PC-3 (cell line): ENCODE measurements at places on chromosomes 7 and 10. TPM values are rescaled to one million over a fixed set of nuclear protein-coding genes. Genes with fewer than 3 reads are reported as not detected.
A peak's percentile ranks its signal among the peaks of the same experiment; 100 is the strongest.

Gene ASZ1
- total RNA-seq: not detected in 2 replicates

Gene PIP
- total RNA-seq: not detected in 2 replicates

DNA sequence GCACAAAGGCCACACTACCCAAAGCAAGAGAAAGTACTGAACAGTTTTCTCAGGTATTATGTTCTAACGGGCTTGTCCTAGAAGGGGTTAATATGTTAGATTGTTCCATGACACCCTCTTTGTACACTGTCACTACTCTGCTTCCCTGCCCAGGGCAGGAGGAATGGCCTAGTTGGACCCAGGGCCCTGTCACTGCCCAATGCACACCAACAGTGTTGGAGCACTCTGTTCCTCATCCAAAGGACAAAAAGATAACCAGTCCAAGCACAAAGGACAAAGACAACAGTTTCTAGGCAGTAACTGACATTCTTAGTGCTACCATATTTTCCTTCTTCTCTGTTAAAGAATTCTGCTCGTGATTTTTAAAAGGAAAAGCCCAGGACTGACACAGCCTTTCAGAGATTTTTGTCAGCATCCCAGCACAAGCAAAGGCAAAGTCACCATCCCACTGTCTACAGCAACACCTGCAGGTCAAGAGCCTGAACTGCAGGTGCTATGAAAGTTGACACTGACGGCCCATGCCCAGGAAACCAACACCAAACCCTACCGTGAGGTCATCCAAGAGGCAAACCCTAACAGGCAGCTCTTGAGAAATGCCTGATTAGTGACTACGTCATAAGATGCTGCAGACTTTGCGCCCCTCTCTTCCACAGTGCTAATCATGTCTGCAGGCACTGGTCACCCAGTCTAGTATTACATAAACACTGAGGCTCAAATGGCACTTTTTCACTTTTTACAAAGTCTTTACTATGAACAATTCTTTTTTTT is 13.2 kb downstream of the NUDCD3 start:
- H3K36me3 ChIP-seq: peaks cover 44% of the 10 kb centered on the region
- H3K27ac ChIP-seq: no peak overlapping the region
- DNase-seq: peak; percentile 83

- no peak overlapping the region for H3K27ac ChIP-seq
- no peaks in the 10 kb centered on the region for H3K36me3 ChIP-seq
- H3K4me3 ChIP-seq: no peak overlapping the region
- DNase-seq: peak; percentile 9
- H3K4me1 ChIP-seq: peaks cover 6% of the 10 kb centered on the region; the same call in 1 of the 2 replicates
- no peaks in the 10 kb centered on the region for H3K27me3 ChIP-seq
Observed at GRCh38 chr10:29849126-29849833, 210.1 kb downstream of the JCAD start.

DNA sequence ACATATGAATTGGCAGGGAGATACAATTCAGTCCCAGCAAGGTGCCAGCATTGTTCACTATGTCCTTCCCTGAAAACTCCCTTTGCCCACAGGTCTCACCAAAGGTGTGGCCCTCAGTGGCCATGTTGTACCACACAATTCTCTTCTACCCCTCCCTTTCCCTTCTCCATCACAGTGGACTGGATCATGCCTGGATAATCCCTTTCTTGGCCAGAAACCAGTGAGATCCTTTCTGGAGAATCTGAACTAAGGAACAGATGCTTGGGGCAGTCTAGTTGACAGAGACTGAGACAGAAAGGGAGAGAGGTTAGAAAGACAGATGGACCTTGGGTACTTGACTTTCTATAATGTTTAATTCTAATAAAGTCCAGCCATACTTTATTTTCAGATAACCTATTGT is 9.5 kb downstream of the NMT2 start:
- H3K27ac ChIP-seq: no peak overlapping the region
- no peaks in the 10 kb centered on the region for H3K36me3 ChIP-seq
- no peak overlapping the region for H3K4me3 ChIP-seq
- no peak for DNase-seq

DNA sequence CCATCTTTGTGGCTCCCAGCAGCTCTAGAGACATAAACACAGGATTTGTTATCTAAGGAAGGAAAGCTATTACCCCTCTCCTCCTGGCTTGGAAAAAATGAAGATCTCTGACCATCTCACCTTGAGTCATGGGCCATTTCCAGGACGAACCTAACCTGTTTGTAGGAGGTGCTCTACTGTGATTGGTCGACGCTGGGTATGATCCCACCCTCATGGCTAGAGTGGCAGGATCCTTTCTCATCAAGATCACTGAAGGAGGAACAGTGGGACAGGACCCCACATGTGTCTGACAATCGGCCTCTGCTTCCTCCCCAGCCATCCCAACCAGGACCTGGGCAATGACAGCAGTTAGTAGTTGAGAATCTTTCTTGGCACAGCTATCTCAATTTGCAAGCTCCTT is 144.1 kb downstream of the EMX2 start:
- peak overlapping the region; percentile 2; the same call in 1 of the 2 replicates for H3K27ac ChIP-seq
- H3K4me3 ChIP-seq: peak overlapping the region; percentile 23; the same call in 1 of the 2 replicates

DNA sequence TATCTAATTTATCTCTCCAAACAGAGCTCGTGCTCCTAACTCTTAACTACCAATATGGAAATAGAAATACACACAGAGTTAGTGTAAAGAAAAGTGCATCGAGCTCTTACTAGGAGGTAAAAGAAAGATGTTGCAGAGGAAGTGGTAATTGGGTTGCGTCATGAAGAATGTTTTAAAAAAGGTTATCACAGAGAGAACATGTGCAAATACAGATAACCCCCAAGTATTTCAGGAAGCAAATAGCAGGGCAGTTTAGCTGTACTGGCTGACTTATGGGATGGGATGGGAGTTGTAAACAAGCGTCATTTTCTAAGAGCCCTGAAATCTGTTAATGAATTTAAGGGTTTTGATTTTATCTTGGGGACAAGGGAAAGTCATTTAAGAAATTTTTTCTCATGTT is 153.9 kb downstream of the AGMO start:
- no peaks in the 10 kb centered on the region for H3K36me3 ChIP-seq
- no peak overlapping the region for H3K27ac ChIP-seq
- no peak for DNase-seq
- no peak overlapping the region for H3K4me3 ChIP-seq

DNA sequence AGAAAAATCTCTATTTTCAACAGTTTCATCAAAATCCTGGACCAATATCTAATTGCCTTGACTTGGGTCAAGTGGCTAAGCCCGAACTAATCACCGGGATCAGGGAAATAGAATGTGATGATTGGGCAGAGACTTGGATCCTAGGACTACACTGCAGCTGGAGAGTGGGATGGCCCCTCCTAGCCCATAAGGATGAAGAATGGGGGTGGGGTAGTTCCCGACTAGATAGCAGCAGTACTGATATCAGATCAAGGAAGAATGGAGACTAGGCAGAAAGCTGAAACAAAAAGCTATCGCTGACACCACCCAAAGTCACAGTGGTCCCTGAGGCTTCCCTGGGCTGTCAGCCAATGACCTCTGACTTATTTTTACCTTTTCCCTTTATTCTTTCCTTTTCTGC is 160.4 kb upstream of the PHYHIPL start:
- no peaks in the 10 kb centered on the region for H3K36me3 ChIP-seq
- no peak for DNase-seq
- no peak overlapping the region for H3K4me3 ChIP-seq
- H3K27ac ChIP-seq: no peak overlapping the region
